Endodermal cell (in vitro differentiated cells): ENCODE measurements at places on chromosomes 5 and 9. TPM values are rescaled to one million over a fixed set of nuclear protein-coding genes. Genes with fewer than 3 reads are reported as not detected.

DNA sequence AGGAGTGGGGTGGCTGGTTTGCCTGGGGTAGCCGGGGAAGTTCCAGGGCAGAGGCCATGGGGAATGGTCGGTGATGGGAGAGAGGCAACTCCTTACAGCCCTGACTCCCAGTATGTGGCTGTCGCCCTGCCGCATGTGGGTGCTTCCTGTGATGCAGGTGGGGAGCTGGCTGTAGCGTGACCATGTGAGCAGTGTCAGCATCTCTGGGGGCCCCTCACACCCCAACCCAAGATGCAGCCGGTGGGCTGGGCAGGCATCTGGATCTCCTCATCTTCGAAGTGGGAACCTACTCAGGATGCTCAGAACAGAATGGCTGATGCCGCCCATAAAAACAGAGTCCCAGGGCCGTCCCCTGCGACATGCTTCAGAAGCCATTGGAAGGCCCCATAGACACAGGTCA is 45.0 kb downstream of the BARX1 start:
- no peak for DNase-seq
- H3K27ac ChIP-seq = no peak overlapping the region
- no peaks in the 10 kb centered on the region for H3K4me1 ChIP-seq
- H3K27me3 ChIP-seq = no peaks in the 10 kb centered on the region
- H3K36me3 ChIP-seq = no peaks in the 10 kb centered on the region

The ARL14EPL gene
- not detected in 2 replicates for total RNA-seq

DNA sequence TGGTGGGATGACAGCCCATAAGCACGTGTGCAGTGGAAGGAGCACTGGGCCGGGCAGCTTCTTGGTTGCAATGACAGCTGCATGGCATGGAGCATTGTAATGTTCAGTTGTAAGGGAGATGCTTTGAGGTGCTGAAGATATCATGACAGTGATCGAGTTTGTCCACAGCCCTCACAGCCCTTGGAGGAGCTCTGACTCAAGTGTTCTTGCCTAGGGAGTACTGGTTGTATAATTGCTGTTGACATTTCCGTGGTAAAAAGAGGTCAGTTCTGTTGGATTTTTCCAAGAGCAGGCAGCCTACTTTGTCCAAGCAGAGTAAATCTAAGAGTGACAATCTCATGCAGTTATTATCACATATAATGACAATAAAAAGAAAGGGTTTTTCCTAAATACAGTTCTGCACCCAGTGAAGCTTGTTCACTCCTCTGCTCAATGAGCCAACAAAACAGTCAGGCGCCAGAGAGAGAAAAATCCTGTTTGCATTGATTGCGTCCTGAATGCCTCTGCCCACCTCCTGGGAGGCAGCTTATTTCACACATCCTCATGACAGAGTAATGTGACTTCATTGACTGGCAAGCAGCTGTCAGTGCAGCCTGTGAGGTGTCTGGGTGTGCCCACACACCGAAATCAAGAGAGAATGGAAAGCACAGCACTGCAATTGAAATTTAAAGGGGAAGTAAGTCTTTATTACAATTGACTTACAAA is 248.0 kb downstream of the NTRK2 start:
- no peak overlapping the region for H3K27ac ChIP-seq
- no peaks in the 10 kb centered on the region for H3K27me3 ChIP-seq
- no peaks in the 10 kb centered on the region for H3K4me1 ChIP-seq
- no peak overlapping the region for H3K4me3 ChIP-seq
- H3K36me3 ChIP-seq = no peaks in the 10 kb centered on the region

DNA sequence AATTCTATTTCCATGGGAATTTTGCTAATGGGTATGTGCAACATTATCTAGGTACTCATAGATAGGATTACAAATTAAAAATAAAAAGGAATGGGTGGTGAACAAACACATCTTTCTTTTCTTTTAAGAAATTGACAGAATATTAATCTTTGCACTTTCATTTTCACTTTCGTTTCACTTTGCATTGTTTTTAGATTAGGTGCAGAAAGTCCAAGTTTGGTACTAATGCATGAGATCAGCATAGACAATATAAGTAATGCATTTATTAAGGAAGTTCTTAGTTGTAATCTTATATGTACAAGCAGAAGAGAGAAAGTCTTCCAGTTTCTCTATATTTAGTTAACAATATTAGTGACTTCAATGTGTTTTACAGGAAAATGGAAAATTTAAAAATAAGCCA is 196.5 kb downstream of the COMMD10 start:
- H3K4me1 ChIP-seq = no peaks in the 10 kb centered on the region
- no peak overlapping the region for H3K4me3 ChIP-seq
- H3K27me3 ChIP-seq = no peaks in the 10 kb centered on the region
- DNase-seq = no peak
- H3K27ac ChIP-seq = no peak overlapping the region

The PKD2L2 gene
- not detected in 2 replicates for total RNA-seq

- H3K4me1 ChIP-seq = no peaks in the 10 kb centered on the region
- H3K27me3 ChIP-seq = no peaks in the 10 kb centered on the region
- H3K36me3 ChIP-seq = no peaks in the 10 kb centered on the region
- DNase-seq = no peak
Measured at GRCh38 chr5:82018462-82018861, 46.6 kb downstream of the ATG10 start.

GRCh38 chr9:1047591-1048230 is 2.4 kb upstream of the DMRT2 start:
- no peak overlapping the region for H3K27ac ChIP-seq
- H3K4me3 ChIP-seq = no peak overlapping the region
- H3K4me1 ChIP-seq = no peaks in the 10 kb centered on the region
- no peak for DNase-seq
- no peaks in the 10 kb centered on the region for H3K36me3 ChIP-seq

- H3K27me3 ChIP-seq = no peaks in the 10 kb centered on the region
- no peaks in the 10 kb centered on the region for H3K4me1 ChIP-seq
- no peak overlapping the region for H3K4me3 ChIP-seq
- H3K36me3 ChIP-seq = no peaks in the 10 kb centered on the region
- no peak overlapping the region for H3K27ac ChIP-seq
Measured at GRCh38 chr5:90119531-90119971, 290.0 kb downstream of the CETN3 start.

The IFNK gene
- not detected in 3 replicates for total RNA-seq

DNA sequence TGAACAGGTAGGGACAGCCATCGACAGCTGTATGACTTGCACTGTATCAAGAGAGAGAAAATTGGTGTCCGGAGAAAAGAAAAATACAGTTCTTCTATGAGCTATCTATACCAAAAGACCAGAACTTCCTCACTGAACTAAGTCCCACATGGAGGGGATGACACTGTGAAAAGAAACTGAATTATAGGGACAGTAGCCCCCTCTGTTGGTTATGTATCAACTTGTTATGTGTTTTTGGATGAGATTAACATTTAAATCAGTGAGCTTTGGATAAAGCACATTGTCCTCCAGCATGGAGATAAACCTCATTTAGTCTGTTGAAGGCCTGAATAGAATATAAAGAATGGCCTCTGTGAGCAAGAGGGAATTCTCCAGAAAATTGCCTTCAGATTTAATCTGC is 176.6 kb upstream of the SH3GL2 start:
- no peak overlapping the region for H3K27ac ChIP-seq
- no peaks in the 10 kb centered on the region for H3K36me3 ChIP-seq
- no peaks in the 10 kb centered on the region for H3K27me3 ChIP-seq
- no peak for DNase-seq

DNA sequence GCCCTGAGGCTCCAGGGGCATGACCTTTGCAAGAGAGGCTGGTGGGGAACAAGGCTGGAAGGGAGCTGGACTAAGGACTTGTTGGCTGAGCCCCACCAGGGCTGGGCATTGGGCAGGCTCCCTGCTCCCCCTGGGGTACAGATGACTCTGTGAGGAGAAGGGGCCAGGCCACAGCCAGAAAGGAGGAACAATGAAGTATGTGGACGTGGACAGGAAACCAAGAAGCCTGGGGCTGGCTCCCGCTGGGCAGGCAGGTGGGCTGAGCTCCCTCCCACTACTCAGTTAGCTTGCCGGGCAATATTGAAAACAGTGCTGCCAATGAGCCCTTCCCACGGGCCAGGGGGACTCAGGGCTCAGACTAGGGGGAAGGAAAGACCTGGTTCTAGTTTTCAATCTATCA is 66.1 kb upstream of the SPTLC1 start:
- H3K4me3 ChIP-seq = peak overlapping the region; percentile 45
- no peaks in the 10 kb centered on the region for H3K36me3 ChIP-seq
- no peaks in the 10 kb centered on the region for H3K27me3 ChIP-seq
- H3K4me1 ChIP-seq = peaks cover 3% of the 10 kb centered on the region
- H3K27ac ChIP-seq = no peak overlapping the region

DNA sequence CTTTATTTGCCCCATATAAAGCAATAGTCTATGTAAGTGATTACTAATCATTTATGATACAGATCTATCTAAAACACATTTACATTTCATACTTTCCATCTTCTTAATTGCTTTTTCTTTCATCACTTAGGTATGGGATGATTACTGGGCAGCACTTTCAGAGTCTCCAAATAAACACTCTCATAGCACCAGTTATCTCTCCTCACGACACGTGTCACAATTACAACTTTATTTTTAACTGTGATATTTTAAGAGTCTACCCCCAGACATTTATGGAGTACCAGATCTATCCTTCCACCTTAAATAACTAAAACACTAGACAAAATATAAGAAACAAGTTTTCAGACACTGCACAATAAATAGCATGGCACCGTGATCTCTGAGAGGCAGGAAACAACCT is 32.9 kb downstream of the HOMER1 start:
- H3K27ac ChIP-seq = no peak overlapping the region
- no peaks in the 10 kb centered on the region for H3K27me3 ChIP-seq
- H3K36me3 ChIP-seq = no peaks in the 10 kb centered on the region
- DNase-seq = no peak
- H3K4me3 ChIP-seq = no peak overlapping the region

GRCh38 chr5:57887851-57888621 is 405.4 kb upstream of the ACTBL2 start:
- H3K4me1 ChIP-seq = no peaks in the 10 kb centered on the region
- DNase-seq = peak; percentile 72
- H3K4me3 ChIP-seq = no peak overlapping the region
- no peak overlapping the region for H3K27ac ChIP-seq
- H3K36me3 ChIP-seq = no peaks in the 10 kb centered on the region
- H3K27me3 ChIP-seq = no peaks in the 10 kb centered on the region

The KIF27 gene
- 16.7 to 19.5 TPM (median 19.3 TPM) in 3 replicates for total RNA-seq

- H3K36me3 ChIP-seq = no peaks in the 10 kb centered on the region
- no peak overlapping the region for H3K27ac ChIP-seq
- no peaks in the 10 kb centered on the region for H3K4me1 ChIP-seq
- DNase-seq = no peak
- no peak overlapping the region for H3K4me3 ChIP-seq
- peaks cover 26% of the 10 kb centered on the region for H3K27me3 ChIP-seq
Measured at GRCh38 chr9:110213413-110214044, 5.6 kb upstream of the C9orf152 start.

GRCh38 chr9:92033307-92033706 is 81.9 kb downstream of the SPTLC1 start:
- peaks cover 77% of the 10 kb centered on the region for H3K36me3 ChIP-seq
- no peak overlapping the region for H3K27ac ChIP-seq
- no peak overlapping the region for H3K4me3 ChIP-seq
- no peaks in the 10 kb centered on the region for H3K4me1 ChIP-seq
- DNase-seq = no peak

DNA sequence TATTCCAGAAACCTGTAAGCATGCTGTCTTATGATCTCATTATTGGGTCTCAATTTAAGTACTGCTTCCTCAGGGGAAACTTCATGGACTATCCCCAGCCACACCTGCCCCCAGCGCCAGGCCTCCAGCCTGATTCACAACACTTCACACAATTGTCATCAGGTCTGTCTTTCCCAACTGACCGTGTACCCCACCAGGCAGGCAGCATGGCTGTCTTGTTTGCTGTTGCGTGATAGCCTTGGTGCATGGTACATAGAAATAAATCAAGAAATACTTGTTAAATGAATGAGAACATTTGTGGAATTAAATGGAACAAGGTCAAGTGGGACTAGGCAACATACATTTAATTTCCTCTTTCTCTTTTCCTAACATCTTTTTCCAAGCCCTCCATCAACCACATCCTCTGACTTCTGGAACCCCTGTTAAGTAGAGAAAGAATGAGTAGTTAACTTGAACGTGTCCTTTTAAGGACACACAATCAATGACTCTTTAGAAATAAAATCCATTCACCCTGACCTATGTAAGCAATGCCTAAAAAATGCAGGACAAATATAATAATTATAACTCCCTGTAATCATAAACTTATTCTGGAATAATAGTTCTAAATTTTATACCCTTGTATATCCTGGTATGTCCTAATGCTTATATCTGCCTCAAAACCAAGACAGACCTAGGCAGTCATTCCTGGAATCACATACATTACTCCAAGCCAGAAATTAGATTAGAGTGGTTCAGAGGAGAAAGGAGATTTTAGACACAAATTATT is 17.2 kb upstream of the THG1L start:
- peaks cover 5% of the 10 kb centered on the region for H3K4me1 ChIP-seq
- no peaks in the 10 kb centered on the region for H3K27me3 ChIP-seq
- no peak overlapping the region for H3K27ac ChIP-seq
- no peak overlapping the region for H3K4me3 ChIP-seq
- no peak for DNase-seq

GRCh38 chr5:175478008-175478383 is 364 bp upstream of the SFXN1 start:
- peaks cover 6% of the 10 kb centered on the region for H3K4me1 ChIP-seq
- peaks cover 14% of the 10 kb centered on the region for H3K27me3 ChIP-seq
- no peak overlapping the region for H3K27ac ChIP-seq
- peak overlapping the region; percentile 99 for H3K4me3 ChIP-seq
- H3K36me3 ChIP-seq = peaks cover 28% of the 10 kb centered on the region
- no peak for DNase-seq

The MRPL41 gene
- 36.5 to 43.7 TPM (median 40.0 TPM) in 3 replicates for total RNA-seq

DNA sequence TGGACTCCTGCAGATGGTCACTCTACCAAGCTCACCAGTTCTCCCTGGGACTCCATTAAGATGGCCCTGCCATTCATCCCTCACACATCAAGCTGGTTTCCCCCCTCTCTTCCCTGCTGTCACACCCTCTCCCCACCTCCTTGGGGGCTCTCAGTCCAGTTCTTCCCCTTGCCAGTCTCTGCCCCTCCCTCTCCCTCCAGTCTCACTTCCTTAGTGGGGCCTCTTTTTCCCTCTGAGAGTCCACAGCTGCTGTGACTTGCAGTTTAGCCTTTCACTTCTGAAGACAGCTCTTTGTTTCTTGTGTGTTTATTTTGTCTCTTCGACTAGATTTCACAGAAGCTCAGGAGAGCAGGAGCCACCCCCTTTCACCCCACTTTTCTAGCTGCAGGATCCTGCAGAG is 10.5 kb downstream of the DOCK2 start:
- H3K4me3 ChIP-seq = no peak overlapping the region
- H3K27ac ChIP-seq = no peak overlapping the region
- no peaks in the 10 kb centered on the region for H3K27me3 ChIP-seq

DNA sequence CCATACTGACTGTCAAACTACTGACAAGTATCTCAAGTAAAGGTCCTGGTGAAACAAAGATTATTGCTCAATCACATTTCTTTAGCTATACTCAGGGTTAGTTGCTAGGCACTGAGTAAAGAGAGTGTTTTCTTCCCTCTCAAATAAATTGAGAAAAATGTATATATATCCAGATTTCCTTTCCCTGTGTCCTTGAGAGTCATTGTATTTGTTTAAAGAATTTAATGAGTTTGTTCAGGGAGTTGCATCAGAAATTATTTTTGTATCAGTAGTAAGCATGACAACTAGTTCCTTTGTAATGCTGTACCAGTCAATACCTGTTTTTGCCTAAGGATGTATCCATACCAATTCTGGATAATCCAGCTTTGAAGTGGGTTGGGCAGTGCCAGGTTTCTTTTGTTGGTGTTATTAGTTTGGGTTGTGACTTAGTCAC is 3.2 kb upstream of the ANKHD1 start:
- no peaks in the 10 kb centered on the region for H3K27me3 ChIP-seq
- no peak overlapping the region for H3K4me3 ChIP-seq
- no peaks in the 10 kb centered on the region for H3K36me3 ChIP-seq
- no peak overlapping the region for H3K27ac ChIP-seq
- no peak for DNase-seq
